Urinary bladder (tissue), 4 donors: ENCODE measurements at places on chromosomes 3 and 15. TPM values are rescaled to one million over a fixed set of nuclear protein-coding genes. Genes with fewer than 3 reads are reported as not detected.

DNA sequence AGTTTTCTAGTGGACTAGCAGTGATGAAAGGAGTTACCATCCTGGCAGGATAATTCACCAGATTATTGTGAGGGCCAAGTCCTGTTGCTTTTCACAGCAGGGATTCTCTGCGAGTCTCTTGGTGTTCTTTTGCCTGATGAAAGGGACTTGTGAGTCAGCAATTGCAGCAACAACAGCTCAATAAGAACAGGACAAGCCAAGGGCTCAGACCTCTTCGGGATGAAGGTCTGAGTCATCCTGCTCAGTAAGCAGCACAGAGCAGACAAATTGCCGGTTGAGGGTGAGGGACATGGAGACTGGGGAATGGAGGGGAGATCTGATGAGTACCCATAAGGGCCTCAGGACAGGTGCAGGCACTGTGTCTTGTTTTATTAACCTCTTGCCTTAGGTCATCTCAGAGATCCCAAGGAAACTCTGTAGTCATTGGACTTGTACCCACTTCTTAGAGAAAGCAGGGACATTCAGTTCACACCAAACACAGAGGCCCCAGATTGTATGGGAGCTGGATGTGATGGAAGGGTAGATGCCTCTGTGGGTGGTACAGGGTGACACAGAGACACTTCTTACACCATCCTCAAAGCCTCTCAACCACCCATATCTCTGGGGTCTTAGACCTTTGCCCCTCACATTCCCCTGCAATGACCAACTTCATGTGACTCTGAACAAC, 173.8 kb upstream of the TLE3 start:
- no peak for DNase-seq

DNA sequence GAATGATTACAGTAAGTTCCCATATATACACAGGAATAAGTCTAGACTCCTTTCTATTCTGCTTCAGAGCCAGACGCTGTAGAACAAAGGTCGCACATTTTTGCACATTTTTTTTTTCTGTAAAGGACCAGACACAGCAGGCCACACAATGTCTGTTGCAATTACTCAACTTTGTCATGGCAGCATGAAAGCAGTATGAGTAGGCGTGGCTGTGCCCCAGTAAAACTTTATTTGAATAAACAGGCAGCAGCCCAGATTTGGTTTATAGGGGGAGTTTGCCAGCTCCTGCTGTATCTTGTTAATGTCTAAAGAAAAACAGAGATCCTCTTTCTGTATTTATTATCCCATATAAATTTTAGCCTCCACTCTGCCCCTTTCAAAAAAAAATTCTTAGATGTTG, 708.3 kb downstream of the FHIT start:
- peak; percentile 15 for DNase-seq

- DNase-seq = no peak
Measured at GRCh38 chr3:32912046-32912445, 39.4 kb upstream of the CCR4 start.

DNA sequence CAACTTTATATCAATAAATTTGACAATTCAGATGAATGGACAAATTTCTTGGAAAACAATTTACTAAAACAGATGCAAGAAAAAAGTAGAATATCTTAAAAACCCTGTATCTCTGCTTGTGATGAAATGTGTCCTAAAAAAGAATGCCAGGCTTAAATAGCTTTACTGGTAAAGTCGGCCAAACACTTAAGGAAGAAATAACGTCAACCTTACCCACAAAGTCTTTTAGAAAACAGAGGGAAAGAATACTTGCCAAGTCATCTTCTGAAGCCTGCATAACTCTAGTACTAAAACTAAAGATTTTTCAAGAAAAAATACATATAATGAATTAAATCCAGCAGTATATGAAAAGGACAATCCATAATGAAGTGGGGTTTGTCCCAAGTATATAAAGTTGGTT, 111.1 kb downstream of the RASA2 start:
- no peak for DNase-seq

STAB1 gene
- total RNA-seq = 73.5 TPM

DNA sequence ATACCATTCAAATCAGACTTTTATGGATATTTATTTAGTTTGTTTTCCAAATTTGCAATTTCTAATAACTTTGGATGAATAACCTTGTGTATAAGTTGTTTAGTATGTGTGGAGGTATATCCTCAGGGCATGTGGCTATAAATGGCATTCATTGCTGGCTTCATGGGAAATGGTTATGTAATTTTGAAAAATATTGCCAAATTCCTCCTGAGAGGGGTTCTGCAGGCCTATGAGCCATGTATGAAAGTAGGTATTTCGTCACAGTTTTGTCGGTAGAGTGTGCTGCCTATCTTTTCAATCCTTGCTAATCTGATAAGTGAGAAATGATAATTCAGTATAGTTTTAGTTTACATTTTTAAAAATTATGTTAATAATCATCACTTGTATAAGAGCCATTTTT, 256.4 kb upstream of the ZNF385D start:
- DNase-seq = no peak

ABHD14A gene
- total RNA-seq = 13.0 TPM

WNT5A gene
- total RNA-seq = 23.2 TPM

RYR3 gene
- 10.5 TPM for total RNA-seq

- DNase-seq = no peak
Measured at GRCh38 chr3:155382396-155383042, 89.0 kb upstream of the STRIT1 start.

DNA sequence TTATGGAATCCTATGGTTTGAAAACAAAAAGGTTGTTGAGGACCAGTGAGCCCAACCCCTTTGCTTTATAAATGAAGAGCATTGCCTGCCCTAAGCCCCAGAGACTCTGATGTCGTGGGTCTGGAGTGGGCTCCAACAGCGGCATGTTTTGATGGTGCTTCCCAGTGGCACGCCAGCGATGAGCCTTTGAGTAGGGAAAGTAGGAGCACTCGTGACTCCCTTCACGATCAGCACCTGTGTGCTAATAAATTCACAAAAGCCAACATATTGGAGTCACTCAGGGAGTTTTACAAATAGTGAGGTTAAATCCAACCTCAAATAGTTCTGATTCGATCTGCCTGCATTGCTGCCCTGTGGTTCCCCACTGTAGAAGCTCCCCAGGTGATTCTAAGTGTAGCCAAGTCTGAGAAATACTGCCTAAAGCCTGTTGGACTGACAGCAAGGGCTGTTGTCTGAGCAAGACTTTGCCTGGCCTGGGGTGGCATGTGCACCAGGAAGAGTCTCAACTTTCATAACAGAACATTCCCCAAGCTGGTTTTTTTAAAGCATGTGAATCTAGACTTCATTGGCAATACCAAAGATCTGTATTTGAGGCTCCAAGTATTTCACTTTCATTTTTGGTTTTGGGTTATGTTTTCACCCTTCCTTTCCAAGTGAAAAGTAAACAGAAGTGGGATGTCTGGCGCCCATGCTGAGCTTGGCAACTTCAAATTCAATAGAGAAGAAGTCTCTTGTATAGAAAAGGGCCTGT, 9.9 kb downstream of the CCR5 start:
- no peak for DNase-seq

- DNase-seq = peak; percentile 31
Measured at GRCh38 chr3:48088056-48088748, 72.0 kb upstream of the MAP4 start.

- no peak for DNase-seq
Measured at GRCh38 chr3:183260167-183260904, 7.3 kb downstream of the B3GNT5 start.

- no peak for DNase-seq
Measured at GRCh38 chr15:31559786-31560185, 233.2 kb downstream of the KLF13 start.

DNA sequence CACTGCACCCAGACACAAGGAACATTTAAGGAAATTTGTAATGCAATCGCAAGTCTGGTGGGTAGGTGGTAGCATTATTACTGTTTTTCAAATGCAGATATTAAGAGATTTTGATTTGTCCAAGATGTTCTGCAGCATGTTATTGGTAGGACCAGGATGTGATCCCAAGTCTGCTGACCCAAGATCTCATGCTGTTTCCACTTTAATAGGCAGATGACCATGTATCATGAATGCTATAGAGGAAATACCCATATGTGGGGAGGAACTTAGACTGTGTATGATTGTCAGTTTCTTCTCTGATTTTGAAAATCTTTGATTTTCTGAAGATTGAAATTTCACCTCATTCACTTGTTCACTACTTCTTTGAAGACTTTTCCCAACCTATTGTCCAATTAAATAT, 28.7 kb downstream of the ATP6V1A start:
- DNase-seq = no peak

- no peak for DNase-seq
Measured at GRCh38 chr3:28068342-28068741, 173.1 kb upstream of the CMC1 start.
